ENCODE measurements at places on chromosomes 5 and 9. TPM values are rescaled to one million over a fixed set of nuclear protein-coding genes. Genes with fewer than 3 reads are reported as not detected.

CCDC180 gene
- total RNA-seq = 0.57 TPM

LHX2 gene
- 5.5 TPM for total RNA-seq

SNCAIP gene
- not detected for total RNA-seq

ADGRV1 gene
- 1.1 TPM for total RNA-seq

RNF208 gene
- total RNA-seq = 2.0 TPM

GCNT4 gene
- total RNA-seq = 0.46 TPM

MARCHF3 gene
- 0.96 TPM for total RNA-seq

PNPLA7 gene
- total RNA-seq = 0.61 TPM

F12 gene
- 25.2 TPM for total RNA-seq

CATSPER3 gene
- 0.67 TPM for total RNA-seq

GOLM1 gene
- 118 TPM for total RNA-seq

PDE8B gene
- total RNA-seq = 1.3 TPM

OR13C2 gene
- total RNA-seq = not detected

GPR150 gene
- total RNA-seq = 0.14 TPM

BSPRY gene
- 0.03 TPM for total RNA-seq

FYB1 gene
- total RNA-seq = 19.0 TPM

DRD1 gene
- total RNA-seq = 0.51 TPM

PRRX2 gene
- total RNA-seq = 8.8 TPM

LCN2 gene
- 2.8 TPM for total RNA-seq

B4GALT7 gene
- 20.9 TPM for total RNA-seq

WDR38 gene
- total RNA-seq = not detected

SLC6A19 gene
- total RNA-seq = not detected

TOR4A gene
- 20.9 TPM for total RNA-seq

TYRP1 gene
- not detected for total RNA-seq

DNAI1 gene
- 0.12 TPM for total RNA-seq

ADRA1B gene
- total RNA-seq = 11.2 TPM

PCDHGB7 gene
- 0.07 TPM for total RNA-seq

DOK3 gene
- total RNA-seq = 3.0 TPM

EXOSC2 gene
- total RNA-seq = 78.6 TPM

GFI1B gene
- not detected for total RNA-seq

LHX6 gene
- 0.38 TPM for total RNA-seq

PCDHGB3 gene
- 0.28 TPM for total RNA-seq

C5orf34 gene
- total RNA-seq = 5.1 TPM

C9orf153 gene
- total RNA-seq = not detected

NME5 gene
- total RNA-seq = not detected

TPPP gene
- total RNA-seq = 5.8 TPM

SPINK1 gene
- total RNA-seq = not detected

CCL28 gene
- total RNA-seq = not detected

IL13 gene
- not detected for total RNA-seq

DPYSL3 gene
- total RNA-seq = 16.9 TPM

IL4 gene
- total RNA-seq = not detected

PTPDC1 gene
- 4.2 TPM for total RNA-seq

SHISAL2B gene
- not detected for total RNA-seq

PRELID1 gene
- total RNA-seq = 285 TPM

P4HA2 gene
- 46.4 TPM for total RNA-seq

NOXA1 gene
- 1.7 TPM for total RNA-seq

Measured in A549 treated with RU486 at 1 μM for 4 hours (cell line).